ENCODE measurements at places on chromosomes 5 and 9.

GRCh38 chr5:14531668-14532067, 49.9 kb upstream of the OTULINL start:
- DNase-seq: no peak

DNA sequence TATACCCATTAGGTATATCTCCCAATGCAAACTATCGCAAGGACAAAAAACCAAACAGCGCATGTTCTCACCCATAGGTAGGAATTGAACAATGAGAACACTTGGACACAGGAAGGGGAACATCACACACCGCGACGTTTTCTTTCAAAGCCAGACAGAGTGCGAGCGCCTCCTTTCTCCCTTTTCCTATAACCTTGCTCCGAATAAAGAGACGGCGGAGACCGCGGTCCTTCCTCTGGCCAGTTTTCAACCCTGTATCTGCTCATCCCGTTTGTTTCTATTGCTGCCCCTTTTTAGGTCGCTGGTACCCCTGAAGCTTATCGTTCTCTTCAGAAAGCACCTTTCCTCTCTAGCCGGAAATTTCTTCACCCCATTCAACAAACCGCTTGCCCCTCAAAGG, 1.3 kb downstream of the LVRN start:
- DNase-seq: no peak

DNA sequence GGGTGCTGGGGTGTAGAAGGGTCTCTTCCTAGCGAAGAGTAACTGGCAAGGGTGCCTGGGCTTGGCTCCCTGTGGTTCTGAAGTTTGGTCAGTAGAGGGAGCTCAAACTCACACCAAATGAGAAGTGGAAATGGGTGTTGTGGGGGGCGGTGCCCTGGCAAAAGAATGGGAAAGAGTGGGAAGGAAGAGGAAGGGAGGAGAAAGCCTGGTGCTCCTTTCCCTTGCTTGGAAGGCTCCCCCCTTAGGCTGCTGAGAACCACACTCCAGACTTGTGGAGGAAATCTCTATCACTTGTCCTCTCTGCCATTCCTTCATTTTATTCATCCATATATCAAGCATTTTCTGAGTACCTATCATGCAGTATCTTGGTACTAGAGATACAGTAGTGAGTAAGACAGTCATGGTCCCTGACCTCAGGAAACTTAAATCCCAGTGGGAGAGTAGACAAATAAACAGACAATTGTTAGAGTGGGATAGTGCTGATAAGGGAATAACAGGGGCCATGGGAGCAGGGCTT, 13.0 kb downstream of the SLC4A9 start:
- peak; percentile 16 for DNase-seq

- DNase-seq: no peak
Observed at GRCh38 chr9:99822109-99822805, 572 bp downstream of the NR4A3 start.

DNA sequence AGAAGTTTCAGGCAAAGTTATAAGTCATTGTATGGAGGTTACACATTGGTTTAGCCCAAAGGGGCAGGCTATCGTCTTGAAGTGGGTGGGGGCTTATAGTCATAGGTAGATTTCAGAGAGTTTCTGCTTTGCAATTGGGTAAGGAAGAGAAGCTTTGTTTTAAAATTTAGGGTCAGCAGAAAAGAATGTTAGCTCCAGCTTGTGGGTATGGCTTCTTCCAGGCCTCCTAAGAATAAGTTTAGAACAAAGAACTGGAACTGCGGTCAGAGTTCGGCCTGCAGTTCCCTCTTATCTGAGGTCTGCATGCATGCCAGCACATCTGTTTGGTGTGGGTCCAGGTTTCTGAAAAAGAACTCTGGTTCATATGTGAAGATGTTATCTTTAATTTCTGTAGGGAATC, 96.1 kb downstream of the CYFIP2 start:
- no peak for DNase-seq

- no peak for DNase-seq
Observed at GRCh38 chr5:69477170-69477569, 15.4 kb upstream of the OCLN start.

DNA sequence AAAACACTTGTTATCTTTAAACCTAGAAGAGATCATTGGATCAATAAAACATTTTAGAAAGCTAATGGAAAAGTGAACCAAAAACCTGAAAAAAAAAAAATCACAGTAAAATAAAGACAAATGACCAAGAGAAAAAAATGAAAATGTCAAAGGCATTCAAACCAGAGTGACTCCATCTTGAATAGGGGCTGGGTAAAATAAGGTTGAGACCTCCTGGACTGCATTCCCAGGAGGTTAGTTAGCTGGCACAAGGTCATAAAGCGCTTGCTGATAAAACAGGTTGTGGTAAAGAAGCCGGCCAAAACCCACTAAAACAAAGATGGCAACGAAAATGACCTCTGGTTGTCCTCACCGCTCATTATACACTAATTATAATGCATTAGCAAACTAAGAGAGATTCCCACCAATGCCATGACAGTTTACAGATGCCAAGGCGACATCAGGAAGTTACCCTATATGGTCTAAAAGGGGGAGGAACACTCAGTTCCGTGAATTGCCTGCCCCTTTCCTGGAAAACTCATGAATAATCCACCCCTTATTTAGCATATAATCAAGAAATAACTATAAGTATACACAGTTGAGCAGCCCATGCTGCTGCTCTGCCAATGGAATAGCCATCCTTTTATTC, 116.7 kb upstream of the NEK6 start:
- DNase-seq: no peak

DNA sequence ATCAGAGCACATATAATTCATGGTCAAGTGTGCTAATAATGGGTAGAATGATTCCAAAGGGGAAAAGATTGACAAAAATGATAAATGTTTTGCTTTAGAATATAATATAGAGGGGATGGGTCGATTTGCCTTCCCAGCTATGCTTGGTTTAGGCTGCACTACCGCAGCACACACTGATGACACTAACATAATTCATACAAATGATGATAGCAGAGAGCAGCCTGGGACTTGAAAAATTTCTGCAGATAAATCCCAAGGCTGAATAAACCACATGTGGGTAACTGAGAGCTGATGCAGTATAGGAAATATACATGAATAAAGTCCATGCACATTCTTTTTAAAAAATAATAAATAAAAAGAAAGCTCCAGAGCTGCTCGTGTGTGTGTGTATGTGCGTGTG, 54.5 kb downstream of the EFNA5 start:
- no peak for DNase-seq

GRCh38 chr9:115717711-115718173, 435.8 kb upstream of the PAPPA start:
- no peak for DNase-seq

DNA sequence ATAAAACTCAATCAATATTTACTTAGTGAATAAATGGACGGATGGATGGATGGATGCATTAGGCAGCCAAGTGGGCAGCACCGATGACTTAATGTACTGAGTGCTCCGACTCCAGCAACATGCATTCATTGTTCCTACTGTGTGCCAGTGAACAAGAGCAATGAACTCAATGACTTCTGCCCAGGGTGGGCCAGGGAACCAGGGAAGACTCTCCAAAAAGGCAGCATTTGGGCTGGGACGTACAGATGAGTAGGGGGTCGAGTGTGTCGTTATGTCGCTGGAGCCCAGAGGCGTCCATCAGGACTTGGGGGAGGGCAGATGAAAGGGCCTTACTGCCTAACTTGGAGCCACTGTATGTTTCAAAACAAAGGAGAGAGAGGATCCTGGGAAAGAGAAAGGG, 126.4 kb downstream of the KCNIP1 start:
- no peak for DNase-seq

- DNase-seq: no peak
Observed at GRCh38 chr5:9265441-9266287, 280.2 kb downstream of the SEMA5A start.

GRCh38 chr9:100474082-100474923, 1.4 kb downstream of the TMEFF1 start:
- no peak for DNase-seq

DNA sequence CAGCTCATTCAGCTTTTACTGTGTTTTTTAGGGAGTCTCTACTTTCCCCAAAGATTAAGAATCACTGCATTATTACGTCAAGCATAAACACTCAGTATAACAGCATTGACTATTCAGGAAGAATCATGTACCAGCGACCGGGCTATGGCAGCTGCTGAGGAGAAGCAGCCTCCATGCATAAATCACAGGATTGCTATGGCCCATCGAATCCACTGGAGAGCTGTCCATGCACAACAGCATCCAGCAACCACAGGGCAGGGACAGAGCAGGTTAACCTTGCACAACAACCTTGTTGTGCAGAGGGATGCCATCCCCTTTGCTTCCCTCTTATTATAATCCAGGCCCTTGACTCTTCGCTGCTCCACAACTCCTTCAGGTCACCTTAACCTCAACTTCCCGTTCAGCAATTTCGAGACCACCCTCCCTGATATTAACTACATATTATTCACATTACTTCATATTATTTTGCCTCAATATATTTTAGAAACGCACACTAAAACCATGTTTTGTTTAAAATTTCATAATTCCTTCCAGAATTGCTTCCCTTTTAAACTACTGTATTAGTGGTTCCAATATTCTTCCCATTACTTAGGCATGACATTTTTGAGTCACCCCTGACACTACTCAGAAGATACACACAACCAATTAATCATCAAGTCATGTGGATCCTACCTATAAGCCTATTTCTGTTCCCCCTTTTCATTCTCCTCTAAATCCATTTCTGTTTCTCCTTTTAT, 991 bp downstream of the IARS1 start:
- DNase-seq: no peak

DNA sequence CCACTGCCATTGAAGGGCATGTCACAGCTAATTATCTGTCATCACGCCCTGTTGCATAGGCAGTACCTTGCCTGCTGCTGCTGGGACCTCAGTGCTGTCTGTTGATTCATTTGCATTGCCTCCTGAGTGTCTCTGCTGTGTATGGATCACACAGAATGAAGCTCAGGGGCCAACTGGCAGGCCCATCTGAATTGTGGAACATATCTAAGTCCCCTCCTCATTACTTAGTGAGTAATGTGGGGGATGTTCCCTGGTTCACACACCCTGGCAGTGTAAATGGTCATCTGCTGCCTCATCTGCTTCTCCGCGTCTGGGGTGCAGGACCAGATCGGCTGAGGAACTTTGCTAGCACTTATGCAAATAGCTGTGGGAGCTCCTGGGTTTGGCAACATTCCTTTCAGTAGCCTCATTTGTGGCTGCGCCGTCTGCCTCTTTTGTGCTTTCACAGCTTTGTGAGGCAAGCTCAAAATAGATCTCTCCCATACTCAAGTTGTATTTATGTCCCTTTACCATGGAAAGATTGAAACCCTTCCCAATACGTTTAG, 25.4 kb downstream of the TYRP1 start:
- DNase-seq: no peak

GRCh38 chr9:13224366-13224765, 55.1 kb downstream of the MPDZ start:
- DNase-seq: no peak

DNA sequence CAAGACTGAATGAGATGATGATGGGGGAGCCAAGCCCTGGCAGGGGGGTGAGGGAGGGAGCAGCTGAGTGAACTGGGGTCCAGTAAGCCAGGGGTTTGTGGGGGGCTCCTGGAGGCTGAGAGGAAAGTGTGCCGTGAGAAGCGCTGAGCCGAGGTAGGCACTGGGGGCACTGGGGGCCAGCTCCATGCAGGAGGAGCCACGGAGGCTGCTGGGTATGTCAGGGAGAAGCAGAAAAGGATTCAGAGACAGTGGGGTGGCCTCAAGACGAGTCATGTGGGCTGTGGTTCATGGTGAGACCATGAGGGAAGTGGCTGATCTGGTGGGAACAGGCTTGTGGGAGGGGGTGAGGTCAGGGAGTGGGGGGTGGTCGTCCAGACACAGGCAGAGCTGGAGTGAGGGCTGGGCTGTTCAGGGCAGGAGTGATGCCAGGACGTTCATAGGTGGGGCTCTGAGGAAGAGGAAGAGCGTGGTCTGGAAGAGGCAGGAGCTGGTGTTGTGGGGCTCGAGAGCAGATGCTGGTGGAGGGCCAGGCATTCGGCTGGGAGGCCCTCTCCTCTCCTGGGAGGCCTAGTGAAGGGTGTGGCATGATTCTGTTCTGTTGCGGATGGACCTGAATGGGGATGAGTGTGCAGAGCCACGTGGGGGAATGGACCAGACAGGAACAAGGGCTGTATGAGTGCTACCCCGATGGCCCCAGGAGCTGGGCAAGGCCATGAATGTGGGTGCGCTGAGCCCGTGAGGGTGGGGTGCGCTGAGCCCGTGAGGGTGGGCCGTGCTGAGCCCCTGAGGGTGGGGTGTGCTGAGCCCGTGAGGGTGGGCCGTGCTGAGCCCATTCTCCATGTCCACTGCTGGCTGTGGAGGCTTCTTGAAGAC, 92.7 kb upstream of the CACNA1B start:
- DNase-seq: no peak

- no peak for DNase-seq
Observed at GRCh38 chr5:6402939-6403338, 24.6 kb upstream of the MED10 start.

- no peak for DNase-seq
Observed at GRCh38 chr9:76135902-76136301, 245.4 kb downstream of the PCSK5 start.

DNA sequence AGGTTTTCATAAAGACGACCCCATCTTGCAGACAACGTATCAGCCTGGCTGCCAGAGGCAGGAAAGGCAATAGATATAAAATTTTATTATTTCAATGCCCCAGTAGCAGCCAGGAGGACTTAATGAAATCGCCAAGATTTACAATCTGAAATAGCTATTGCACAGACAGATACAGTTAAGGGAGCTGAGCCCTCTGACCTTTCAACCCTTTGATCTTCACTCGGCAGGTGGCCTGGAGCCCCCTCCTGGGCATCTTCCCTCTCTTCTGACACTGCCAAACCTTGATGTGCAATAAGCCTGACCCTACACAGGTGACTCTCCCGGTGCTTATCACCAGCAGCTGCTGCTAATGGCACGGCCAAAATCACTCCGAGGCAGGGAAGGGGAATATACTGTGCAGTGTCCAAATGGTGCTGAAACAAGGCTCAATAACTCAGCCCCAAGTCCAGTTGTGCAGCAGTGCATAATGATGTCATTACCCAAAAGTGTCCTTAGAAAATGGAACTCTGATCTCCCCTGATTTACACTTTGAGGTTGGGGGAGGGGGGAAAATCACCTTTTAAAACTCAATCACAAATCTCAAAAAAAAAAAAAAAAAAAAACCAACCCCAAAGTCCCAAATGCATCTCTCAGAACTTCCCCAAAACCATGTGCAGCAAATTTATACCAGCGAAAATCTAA, 242.0 kb downstream of the CRB2 start:
- no peak for DNase-seq

DNA sequence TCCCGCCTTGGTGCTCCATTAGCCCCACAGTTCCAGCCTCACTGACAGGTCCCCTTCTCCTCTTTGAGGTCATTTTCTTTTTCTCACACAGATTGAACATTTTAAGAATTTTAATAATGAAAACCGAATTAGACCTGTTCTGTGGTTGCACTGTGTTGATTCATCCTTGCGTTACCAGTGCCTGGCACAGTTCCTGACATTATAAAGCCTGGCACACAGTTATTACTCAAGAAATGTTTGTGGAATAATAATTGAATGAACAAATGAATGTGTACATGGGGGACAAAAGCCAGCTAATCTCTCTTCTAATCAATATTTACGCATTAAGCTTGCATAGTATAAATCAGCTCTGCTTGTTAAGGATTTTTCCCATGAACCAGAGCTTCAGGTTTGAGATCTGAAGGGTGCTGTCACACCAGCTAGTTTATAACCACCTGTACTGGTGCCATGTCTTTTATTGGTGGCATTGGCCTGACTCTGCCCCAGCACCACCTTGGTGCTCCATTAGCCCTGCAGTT, 80.0 kb downstream of the SV2C start:
- DNase-seq: no peak

- no peak for DNase-seq
Observed at GRCh38 chr9:3977614-3978112, 322.2 kb downstream of the GLIS3 start.

- no peak for DNase-seq
Observed at GRCh38 chr9:12680341-12680740, 12.8 kb upstream of the TYRP1 start.

GRCh38 chr9:127366594-127366993, 30.4 kb upstream of the SLC2A8 start:
- no peak for DNase-seq
